ENCODE measurements at places on chromosomes 5 and 9.

DNA sequence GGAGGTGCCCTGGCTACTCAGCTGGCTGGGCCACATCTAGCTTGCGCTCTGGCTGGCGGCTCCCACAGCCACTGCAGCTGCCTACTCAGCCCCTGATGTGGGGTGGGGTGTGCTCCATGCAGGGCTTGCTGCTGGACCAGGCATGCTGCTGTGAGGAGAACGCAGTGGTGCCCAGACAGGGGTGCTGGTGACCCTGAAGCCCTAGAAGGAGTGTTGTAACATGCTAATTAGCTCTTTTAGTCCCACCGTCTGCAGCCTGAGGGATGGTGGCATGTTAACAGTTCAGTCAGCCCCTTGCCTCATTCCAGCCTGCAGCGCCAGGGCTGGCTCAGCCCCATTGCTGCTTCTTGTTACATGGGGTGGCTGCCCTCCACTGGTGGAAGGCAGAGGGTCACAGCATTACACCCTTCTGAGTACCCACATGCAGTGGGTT lies 642.3 kb downstream of the DMRTA1 start:
- no peak for DNase-seq

GRCh38 chr9:134914501-134914834 lies 3.2 kb downstream of the FCN1 start:
- no peak for DNase-seq

DNA sequence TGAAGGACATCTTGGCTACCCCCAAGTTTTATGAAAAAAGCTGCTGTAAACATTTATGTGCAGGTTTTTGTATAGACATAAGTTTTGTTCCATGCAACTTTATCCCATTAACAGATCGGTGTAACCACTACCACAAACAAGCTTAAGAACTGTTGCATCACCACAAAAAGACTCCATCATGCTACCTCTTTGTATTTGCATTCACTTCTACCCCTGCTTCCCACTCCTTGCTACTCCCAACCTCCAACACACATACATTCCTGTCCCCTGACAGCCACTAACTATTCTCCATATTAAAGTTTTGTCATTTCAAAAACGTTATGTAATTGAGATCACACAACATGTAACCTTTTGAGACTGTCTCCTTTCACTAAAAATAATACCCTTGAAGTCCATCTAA lies 57.8 kb upstream of the LHFPL2 start:
- DNase-seq, result no peak

- no peak for DNase-seq
These were observed 59.2 kb downstream of the C9orf50 start for GRCh38 chr9:129561594-129562281.

- no peak for DNase-seq
These were observed 456.3 kb upstream of the WWC1 start for GRCh38 chr5:167835146-167835545.

- no peak for DNase-seq
These were observed 43.0 kb downstream of the HSD17B3 start for GRCh38 chr9:96258967-96259366.

GRCh38 chr5:158905281-158905680 lies 194.4 kb downstream of the EBF1 start:
- DNase-seq, result no peak

DNA sequence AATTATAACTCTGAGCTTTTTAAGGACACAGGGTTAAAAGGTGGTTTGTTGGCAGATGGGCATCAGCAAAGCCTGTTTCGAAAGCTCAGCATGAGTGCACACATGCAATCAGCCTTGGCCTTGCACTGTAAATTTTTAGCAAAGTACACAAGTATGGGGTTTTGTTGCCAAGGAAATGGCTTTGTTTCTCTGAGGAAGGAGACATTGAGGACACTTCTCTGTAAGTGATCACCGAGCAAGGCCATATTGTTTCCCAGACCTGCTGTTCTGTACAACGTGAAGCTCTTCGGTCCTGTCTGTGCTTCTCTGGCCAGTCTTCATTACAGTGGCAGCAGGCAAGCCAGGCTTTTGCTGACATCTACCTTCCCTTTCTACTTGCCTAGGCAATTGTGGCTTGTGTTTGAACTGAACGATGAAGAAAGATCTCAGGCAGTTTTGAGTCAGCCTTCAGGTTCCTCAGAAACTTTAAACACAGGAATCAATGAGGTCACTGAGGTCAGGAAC lies 27.9 kb upstream of the GLRX start:
- DNase-seq, result no peak

GRCh38 chr5:124997186-124997893 lies 250.9 kb upstream of the ZNF608 start:
- no peak for DNase-seq

DNA sequence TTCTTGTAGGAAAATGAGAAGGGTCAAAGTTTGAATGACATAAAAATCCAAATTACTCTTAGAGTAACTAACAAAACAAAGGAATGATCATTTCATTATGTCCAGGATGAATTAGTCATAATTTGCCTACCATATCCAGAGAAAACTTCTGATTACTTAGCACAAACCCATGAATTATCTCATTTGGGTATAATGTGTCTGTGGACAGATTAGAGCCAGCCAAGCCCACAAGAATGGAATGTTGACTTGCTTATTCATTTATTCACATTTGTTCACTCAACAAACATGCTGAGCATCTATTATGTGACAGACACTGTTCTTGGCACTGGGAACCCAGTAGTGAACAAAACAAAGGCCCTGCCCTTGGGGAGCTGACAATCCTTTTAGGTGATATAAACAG lies 87.4 kb downstream of the APBA1 start:
- no peak for DNase-seq

DNA sequence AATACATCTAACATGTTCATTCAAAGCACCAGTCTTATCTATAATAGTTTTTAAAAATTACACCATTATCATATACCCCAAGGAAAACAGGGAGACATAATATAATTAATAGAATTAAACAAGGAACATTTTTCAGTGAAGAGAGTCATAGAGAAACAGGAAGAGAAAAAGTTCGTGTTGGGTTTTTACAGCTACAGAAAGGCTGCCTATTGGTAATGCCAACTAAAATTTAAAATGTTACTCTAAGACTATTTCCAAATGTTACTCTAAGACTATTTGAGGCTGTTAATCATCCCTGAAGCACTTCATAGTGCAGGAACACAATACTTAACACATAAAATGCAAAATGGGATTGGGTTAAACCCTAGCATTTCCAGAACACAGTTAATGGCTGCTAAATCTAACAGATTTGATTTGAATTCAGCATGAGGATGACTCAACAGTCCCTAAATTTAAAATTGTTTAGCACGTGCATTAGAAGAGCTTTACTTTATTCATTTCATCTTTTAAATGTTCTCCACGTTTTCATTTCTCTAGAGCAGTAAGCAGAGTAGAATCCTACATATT lies 54.5 kb downstream of the OXCT1 start:
- no peak for DNase-seq

GRCh38 chr5:22651355-22651754 lies 201.8 kb downstream of the CDH12 start:
- DNase-seq, result no peak

DNA sequence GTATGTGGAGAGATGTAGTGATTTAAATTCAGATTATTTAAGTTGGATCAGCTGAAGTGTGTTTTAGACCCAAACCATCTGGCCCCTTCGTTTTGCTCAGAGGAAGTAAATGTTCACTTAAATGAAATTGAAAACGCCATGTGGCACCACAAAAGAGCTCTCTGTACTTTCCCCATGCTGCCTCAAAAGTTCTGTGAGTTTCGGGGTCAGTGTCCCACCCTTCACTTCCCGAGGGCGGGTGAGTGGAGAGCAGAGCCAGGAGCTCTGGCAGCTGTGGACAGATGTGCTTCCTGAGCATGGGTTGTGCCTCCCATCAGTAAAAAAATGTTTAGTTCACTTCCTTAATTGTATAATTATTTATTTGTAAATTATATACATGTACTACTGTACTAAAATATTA lies 48.4 kb downstream of the PSD2 start:
- no peak for DNase-seq

DNA sequence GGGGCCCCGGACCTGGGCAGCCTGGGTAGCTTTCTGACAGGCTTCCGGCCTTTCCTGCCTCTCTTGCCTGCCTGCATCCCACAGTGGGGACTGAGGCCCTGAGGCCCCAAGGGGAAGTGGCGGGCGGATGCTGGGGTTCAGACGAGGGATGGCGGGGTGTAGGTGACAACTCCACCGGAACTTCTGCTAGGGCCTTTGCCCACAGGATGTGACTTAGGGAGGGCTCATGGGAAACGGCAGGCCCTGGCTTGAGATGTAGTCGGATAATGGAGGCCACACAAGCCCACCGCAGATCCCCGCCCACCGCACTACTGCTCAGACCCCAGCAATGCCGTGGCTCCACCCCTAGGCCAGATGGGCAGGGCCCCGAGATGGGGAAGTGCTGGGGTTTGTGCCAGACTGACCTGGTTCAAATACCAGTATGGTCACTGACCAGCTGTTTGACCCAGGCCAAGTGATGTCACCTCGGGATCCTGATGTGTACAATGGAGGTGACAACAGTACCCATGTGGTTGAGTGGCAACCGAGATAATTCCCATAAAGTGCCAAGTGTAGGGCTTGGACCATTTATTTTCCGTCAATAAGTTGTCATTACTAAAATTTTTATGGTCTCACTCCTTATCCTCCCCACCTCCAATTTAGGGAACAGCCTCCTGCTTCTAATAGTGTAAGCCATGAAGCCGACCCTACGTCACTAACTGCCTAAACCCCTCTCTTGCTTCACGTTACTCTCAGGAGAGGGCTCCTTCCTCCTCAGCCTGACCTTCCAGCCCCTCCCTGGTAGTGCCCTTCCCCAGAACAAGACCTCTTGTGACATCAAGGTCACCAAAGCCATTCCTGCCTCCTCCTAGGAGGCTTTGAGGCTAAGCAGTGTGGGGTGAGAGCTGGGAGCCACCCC lies 2.5 kb upstream of the CDK9 start:
- peak; percentile 50 for DNase-seq

DNA sequence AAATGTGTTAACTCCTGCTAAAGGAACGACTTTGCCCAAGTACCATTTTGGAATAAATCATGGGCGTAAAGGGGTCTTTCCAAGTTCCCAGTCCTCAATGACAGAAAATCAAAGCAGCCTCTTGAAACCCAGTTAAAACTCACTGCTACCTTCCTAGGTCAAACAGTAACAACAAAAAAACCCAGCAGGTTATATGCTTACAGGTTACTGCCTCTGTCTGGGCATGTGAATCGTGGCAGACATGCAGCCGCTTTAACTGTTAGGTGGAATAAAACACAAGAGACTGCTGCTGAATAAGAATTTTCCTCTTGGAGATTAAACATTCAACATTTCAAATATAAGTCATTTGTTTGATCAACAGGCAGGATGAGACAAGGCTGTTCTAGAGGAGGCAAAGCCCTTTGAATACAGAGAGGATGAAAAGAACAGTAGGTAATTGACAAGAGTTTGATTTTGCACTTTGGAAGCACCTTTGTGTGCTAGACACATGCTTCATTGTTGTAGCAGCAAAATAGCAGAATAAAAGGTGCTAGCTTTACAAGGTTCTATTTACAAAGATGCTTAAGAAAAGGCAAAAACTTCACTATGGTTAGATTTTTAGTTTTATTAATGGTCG lies 319.4 kb downstream of the NDUFS4 start:
- DNase-seq, result no peak

DNA sequence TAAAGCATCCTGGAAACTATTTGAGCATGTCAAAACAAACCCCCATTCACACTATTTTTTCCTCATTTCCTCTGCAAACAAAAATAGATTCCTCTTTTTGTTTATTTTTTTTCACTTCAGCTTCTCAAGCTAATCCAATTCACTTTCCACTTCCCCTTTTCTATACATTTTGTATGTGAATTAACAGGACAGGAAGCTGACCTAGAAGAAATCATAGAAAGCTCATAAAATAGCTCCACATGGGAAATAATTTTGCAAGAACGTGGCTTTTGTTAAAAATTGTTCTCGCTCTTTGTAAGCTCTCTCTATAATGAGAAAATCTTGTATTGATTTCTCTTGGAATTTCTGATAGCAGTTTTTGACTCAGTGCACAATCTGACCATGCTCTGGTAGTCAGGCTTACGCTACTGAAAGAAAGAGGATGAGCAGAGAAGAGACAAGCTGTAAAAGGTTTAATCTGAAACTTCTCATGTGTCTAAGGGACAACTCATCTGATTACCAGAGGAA lies 215.8 kb downstream of the ADAMTS12 start:
- DNase-seq, result no peak

- DNase-seq, result no peak
These were observed 18.5 kb downstream of the NIM1K start for GRCh38 chr5:43210570-43210969.

GRCh38 chr5:91049800-91050199 lies 333.3 kb downstream of the ARRDC3 start:
- DNase-seq, result no peak

GRCh38 chr9:68560071-68560844 lies 19.6 kb upstream of the TMEM252 start:
- DNase-seq, result no peak

GRCh38 chr5:176447591-176447977 lies 601 bp upstream of the FAF2 start:
- DNase-seq, result no peak

GRCh38 chr9:6880626-6881025 lies 122.9 kb downstream of the KDM4C start:
- DNase-seq, result no peak

- DNase-seq, result no peak
These were observed 65.6 kb downstream of the ANXA2R start for GRCh38 chr5:42974536-42974935.

- DNase-seq, result no peak
These were observed 217.4 kb downstream of the FANCC start for GRCh38 chr9:95100071-95100627.

DNA sequence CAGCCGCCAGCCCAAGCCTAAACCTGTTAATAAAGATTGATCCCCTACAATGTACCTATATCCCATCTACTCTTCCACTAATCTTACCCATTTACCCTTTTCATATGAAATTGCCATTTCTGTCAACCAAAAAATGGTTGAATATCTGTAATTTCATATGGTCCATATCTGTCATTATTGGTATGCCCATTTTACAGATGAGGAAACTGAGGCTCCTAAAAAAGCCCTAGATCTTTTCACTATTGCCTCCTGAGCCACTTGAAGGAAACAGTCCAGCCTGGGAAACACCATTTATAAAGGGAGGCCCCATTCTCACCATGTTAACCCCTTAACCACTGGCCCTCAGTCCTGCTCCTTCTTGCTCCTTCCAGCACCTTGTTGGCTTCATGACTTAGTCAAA lies 41.2 kb upstream of the SNAPC3 start:
- no peak for DNase-seq

- no peak for DNase-seq
These were observed 7.3 kb downstream of the ANKH start for GRCh38 chr5:14864181-14864812.

GRCh38 chr5:82636591-82636990 lies 358.4 kb upstream of the RPS23 start:
- DNase-seq, result no peak

GRCh38 chr9:76218886-76219445 lies 175.3 kb downstream of the RFK start:
- no peak for DNase-seq

DNA sequence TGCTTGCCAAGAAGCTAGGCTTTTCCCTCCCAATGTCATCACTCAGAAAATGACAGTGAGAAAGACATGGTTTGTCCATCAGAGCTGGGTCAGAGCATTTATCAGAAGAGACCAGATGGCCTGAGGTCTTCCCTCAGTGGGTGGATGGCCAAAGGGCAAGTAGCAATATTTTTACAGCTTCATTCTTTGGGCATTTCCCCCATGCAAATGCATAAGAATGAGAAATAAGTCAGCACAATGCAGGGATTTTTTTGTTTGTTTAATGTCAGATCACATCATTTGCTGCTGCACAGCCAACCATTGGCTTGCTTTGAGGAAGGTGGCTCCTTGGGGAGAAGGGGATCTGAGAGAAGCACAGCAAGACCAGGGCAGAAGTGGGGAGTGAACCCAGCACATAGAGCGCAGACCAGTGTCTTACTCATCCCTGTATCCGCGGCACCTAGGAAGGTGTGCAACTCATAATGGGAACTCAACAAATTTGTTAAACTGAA lies 209.6 kb downstream of the SEMA6A start:
- DNase-seq, result no peak
